GM23248 (cell line): ENCODE measurements at places on chromosomes 3 and 15. TPM values are rescaled to one million over a fixed set of nuclear protein-coding genes. Genes with fewer than 3 reads are reported as not detected.
A peak's percentile ranks its signal among the peaks of the same experiment; 100 is the strongest.

The PIK3R4 gene
- total RNA-seq = 19.1 and 26.9 TPM in 2 replicates

DNA sequence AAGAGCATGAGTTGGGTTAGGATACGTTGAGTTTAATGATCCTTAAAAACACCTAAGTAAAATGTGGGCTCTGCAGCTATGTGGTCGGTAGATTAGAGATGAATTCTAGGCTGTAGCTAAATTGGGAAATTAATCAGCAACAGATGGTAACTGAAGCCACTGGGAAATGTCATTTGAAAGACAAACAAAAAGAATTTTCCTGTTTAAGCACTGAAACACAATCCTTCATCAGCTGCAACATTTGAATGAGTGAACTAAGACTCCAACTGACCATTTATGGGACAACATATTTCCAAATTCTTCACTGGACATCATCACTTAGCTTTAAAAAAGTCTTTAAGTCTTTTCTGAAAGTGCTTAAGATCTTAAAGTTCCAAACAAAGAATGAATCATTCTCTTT, 226.9 kb downstream of the ZNF385D start:
- peak; percentile 15 for DNase-seq

The SPINK8 gene
- not detected in 2 replicates for total RNA-seq

The SMCO1 gene
- not detected in 2 replicates for total RNA-seq

DNA sequence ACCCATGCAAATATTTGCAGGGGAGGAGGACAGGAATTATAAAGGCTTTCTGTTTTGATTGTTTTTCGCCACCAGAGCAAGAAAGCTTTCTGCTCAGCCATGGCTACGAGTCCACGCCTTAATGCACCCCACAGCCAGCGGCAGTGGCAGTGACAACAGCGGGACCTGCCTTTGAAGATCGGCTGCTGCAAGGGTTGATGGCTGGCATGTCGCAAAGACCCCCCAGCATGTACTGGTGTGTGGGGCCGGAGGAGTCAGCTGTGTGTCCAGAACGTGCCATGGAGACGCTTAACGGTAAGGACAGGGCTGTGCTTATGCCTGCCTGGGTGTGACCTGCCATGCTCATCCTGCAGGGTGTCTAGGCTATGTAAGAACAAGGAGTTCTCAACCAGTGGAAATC, 5.3 kb downstream of the LRRK1 start:
- DNase-seq = no peak

The MAP6D1 gene
- 2.5 and 5.5 TPM in 2 replicates for total RNA-seq

DNA sequence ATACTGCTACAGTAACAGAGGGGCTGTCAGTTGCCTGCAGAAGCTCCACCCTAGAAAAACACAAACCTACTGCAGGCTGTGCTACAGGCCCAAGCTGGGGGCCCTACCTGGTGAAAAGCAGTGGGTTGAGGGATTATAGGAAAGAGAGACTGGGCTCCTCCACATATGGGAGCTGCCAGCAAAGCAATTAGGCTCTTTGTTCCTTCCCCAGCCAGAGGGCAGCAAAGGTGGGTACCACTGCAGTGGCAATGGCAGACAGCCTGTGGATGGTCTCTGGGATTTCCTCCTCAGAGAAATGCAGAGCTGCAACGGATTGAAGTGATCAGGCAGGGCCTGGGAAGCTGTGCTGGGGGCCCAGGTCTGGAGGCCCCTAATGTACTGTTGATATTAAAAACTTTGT, 19.1 kb upstream of the DNAAF4 start:
- DNase-seq = no peak

The CCR9 gene
- total RNA-seq = not detected in 2 replicates

The ZNF502 gene
- 3.8 and 4.3 TPM in 2 replicates for total RNA-seq

DNA sequence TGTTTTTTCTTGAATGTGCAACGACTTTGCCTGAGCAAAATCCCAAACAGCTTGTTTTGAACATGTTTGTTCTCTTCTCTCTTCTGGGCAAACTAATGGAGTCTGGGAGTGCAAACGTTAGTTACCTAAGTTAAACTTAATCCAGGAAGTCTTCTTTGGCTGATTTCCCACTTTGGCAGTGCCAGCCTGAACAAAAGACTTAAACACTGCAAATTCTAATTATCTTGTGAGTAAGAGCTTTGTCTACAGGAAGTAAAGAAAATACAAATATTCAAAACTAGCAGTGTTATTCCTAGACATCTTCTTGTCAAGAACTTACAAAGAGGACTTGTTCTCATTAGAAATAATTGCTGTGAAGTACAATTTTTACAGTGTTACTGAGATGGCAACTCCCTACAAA, 16.7 kb upstream of the DENND6A start:
- DNase-seq = no peak

GRCh38 chr3:9715764-9716437, 12.3 kb downstream of the CPNE9 start:
- DNase-seq = peak; percentile 96
